ENCODE measurements at places on chromosomes 3 and 15. TPM values are rescaled to one million over a fixed set of nuclear protein-coding genes. Genes with fewer than 3 reads are reported as not detected.

The SCG3 gene
- total RNA-seq = not detected

The STAG1 gene
- total RNA-seq = 40.0 TPM

The OSTN gene
- under 0.01 TPM for total RNA-seq

The GDPGP1 gene
- 3.7 TPM for total RNA-seq

The NEDD4 gene
- total RNA-seq = 2.6 TPM

The PPP1R14D gene
- total RNA-seq = not detected

The SYNPR gene
- not detected for total RNA-seq

The MESD gene
- 8.6 TPM for total RNA-seq

The OR5K2 gene
- total RNA-seq = not detected

The MESP2 gene
- not detected for total RNA-seq

The ANKDD1A gene
- total RNA-seq = 11.3 TPM

The SLC15A2 gene
- 2.1 TPM for total RNA-seq

The LHFPL4 gene
- total RNA-seq = not detected

The GABRB3 gene
- total RNA-seq = 0.10 TPM

The RTP4 gene
- total RNA-seq = 2.2 TPM

The RSL24D1 gene
- 190 TPM for total RNA-seq

The ATR gene
- 44.2 TPM for total RNA-seq

The C2CD4B gene
- total RNA-seq = 0.21 TPM

The MEIS2 gene
- total RNA-seq = 0.21 TPM

The EMC7 gene
- total RNA-seq = 34.7 TPM

The CELSR3 gene
- 2.6 TPM for total RNA-seq

The KIF7 gene
- 0.21 TPM for total RNA-seq

The GPR87 gene
- not detected for total RNA-seq

The IGF1R gene
- 23.5 TPM for total RNA-seq

The SPINK8 gene
- not detected for total RNA-seq

The MGA gene
- 61.8 TPM for total RNA-seq

The LYSMD2 gene
- total RNA-seq = 18.1 TPM

The RPL39L gene
- total RNA-seq = 0.52 TPM

The GNL3 gene
- total RNA-seq = 110 TPM

The TWF2 gene
- 70.5 TPM for total RNA-seq

The ARGFX gene
- total RNA-seq = not detected

The KBTBD13 gene
- total RNA-seq = under 0.01 TPM

The GPR149 gene
- not detected for total RNA-seq

The BTLA gene
- 18.1 TPM for total RNA-seq

Data from mononuclear cell (primary cell).